ENCODE measurements at places on chromosomes 7 and 10. TPM values are rescaled to one million over a fixed set of nuclear protein-coding genes. Genes with fewer than 3 reads are reported as not detected.

DNA sequence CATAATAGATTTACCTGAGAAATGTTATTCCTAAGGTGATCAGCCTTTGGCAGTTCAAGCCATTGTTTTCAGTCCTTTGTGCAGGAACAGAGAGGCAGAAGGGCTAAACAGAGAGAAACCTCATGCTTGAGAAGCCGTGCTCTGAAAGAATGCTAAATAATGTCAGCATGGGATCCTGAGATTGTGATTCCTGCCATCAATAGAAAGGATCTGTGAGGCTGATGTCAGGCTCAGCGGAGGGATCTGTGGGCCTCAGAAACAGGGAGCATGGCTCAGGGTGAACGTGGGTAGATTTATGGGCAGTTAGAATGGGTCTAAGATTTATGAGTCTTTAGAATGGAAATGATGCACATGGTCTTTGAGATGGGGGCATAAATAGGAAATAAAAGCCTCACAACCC lies 439.2 kb upstream of the IGFBP3 start:
- H3K27me3 ChIP-seq: no peaks in the 10 kb centered on the region
- no peak for DNase-seq
- H3K27ac ChIP-seq: no peak overlapping the region

DNA sequence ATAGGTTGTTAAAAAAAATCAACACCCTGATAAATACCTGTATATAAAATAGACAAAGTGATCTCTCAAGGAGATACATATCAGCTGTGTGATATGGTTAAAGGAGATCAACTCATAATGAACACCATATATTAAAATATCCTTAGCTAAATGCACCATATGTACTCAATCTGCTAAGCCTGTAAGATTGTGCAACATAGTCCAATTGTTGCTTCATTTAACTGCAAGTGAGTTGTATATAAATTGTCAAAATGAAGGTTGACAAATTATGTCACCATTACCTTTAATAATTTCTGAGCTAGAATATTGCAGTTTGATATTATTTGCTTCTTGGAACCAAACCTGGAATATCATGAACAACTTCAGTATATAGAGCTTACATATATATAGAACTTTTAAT lies 283.7 kb downstream of the MALRD1 start:
- H3K36me3 ChIP-seq: no peaks in the 10 kb centered on the region
- DNase-seq: peak; percentile 10
- no peaks in the 10 kb centered on the region for H3K4me1 ChIP-seq
- H3K4me3 ChIP-seq: no peak overlapping the region

- no peaks in the 10 kb centered on the region for H3K4me1 ChIP-seq
- H3K27me3 ChIP-seq: no peaks in the 10 kb centered on the region
- DNase-seq: no peak
- H3K36me3 ChIP-seq: no peaks in the 10 kb centered on the region
- H3K4me3 ChIP-seq: no peak overlapping the region
Observed at GRCh38 chr7:18786796-18787195, 291.2 kb downstream of the HDAC9 start.

- H3K27ac ChIP-seq: no peak overlapping the region
- no peaks in the 10 kb centered on the region for H3K36me3 ChIP-seq
- H3K4me1 ChIP-seq: no peaks in the 10 kb centered on the region
- H3K27me3 ChIP-seq: no peaks in the 10 kb centered on the region
- no peak overlapping the region for H3K4me3 ChIP-seq
Observed at GRCh38 chr7:32357535-32358277, 132.5 kb downstream of the LSM5 start.

- H3K27ac ChIP-seq: no peak overlapping the region
- H3K4me1 ChIP-seq: no peaks in the 10 kb centered on the region
- H3K27me3 ChIP-seq: no peaks in the 10 kb centered on the region
- no peaks in the 10 kb centered on the region for H3K36me3 ChIP-seq
- H3K4me3 ChIP-seq: no peak overlapping the region
Observed at GRCh38 chr7:19982841-19983835, 209.7 kb upstream of the TMEM196 start.

DNA sequence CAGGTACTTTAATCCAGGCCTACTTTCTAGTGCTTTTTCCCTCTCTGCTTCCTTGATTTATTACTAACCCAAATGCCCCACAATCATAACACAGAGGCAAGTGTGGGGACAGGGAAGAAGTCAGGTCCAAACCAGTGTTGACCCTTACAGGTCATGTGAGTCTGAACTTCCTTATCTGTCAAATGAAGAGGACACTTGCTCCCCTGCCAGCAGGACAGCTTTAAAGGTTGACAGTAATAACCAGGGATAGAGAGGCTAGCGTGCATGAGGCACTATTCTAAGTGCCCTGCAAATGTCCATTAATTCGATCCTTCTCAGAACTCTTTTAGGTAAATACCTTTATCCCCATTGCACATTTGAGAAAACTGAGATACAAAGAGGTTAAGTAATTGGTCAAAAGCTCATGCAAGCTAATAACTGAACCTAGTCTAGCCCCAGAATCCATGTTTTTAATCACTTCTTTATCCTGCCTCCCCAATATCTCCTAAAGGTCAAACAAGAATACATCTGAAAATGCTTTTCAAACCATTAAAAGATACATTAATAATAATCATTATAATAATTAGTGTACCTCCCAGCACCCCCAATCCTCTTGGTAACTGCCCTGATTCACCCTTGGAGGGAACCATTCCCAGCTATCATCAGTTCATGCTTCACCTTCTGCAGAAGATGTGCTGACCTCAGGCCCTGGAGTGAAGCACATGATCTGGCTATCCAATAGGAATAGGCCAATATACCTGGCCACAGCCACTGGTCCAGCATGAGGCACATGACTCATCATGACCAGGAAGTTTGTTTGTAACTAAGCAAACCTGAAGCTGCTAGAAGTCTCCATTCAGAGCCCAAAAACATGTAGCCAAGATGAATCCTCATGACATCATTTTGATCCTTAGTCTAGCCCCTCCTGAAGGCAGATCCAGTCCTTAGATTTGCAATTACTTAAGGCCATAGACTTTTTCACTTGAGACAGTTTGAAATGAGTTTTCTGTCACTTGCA lies 40.7 kb downstream of the SGMS1 start:
- peaks cover 6% of the 10 kb centered on the region for H3K36me3 ChIP-seq
- peak; percentile 27 for DNase-seq
- peaks cover 3% of the 10 kb centered on the region for H3K4me1 ChIP-seq
- H3K27me3 ChIP-seq: no peaks in the 10 kb centered on the region

Gene ATOH7
- not detected for total RNA-seq

Gene METTL27
- 1.7 TPM for total RNA-seq

Gene AMZ1
- total RNA-seq: 0.54 TPM

Gene MPP7
- total RNA-seq: 1.4 TPM
